ENCODE measurements at places on chromosomes 3 and 15.

GRCh38 chr15:65426216-65426853 lies 3.6 kb upstream of the IGDCC4 start:
- no peak for DNase-seq

DNA sequence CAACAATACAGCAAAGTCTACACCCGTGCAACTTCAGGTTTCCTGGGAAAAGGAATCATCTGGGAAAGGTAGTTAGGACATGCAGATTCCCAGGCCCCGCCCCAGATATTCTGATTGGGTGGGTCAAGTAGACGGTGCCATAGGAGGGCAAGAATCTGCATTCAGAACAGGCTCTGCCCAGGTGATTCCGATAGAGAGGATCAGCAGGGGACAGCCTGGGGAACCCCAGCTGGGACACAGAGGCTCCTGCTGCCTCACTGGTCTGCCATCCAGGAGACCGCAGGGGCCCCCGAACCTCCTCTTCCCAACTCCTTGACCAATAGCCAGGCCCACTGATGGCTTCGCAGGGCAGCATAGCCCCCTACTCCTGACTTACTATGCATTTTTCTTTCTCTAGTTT lies 243.4 kb downstream of the VPS13C start:
- DNase-seq, result no peak

- DNase-seq, result no peak
These were observed 42.1 kb downstream of the IGF1R start for GRCh38 chr15:98690272-98690950.

- no peak for DNase-seq
These were observed 872.9 kb downstream of the NAALADL2 start for GRCh38 chr3:175732017-175732416.

GRCh38 chr15:72285927-72286516 lies 13.7 kb upstream of the PARP6 start:
- no peak for DNase-seq

DNA sequence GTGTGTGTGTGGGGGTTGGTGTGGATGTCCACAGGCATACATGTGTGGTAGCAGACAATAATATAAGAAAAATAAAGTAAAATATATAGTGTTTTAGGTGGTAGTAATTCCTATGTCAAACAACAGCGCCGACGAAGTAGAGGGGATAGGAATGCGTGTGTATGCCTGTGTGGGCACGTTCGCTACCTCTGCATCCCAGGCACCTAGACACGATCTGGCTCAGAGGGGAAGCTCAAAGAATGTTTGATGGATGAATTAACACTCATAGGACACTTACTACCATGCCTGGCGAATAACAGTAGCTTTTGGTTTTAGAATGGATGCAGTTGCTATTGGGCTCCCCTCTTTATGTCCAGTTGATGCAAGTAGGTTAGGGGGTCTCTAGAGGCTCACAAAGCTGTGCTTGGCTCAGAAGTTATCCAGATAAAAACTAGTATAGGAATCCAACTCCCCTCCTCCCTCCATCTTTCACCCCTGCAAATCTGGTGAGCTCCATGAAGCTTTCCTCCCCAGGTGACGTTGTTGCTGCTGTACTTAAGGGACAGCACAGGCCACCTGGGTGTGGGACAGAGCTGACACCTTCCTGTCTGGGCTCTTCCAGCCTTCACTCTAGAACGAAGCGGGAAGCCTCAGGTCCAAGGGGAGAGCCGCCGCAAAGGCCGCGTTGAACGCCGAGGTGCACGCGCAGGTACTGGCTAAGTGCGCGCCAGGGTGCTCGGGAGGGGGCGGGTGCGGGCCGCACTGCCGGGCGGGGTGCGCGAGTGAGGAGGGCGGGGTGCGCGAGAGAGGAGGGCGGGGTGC lies 192.6 kb upstream of the LYSMD4 start:
- DNase-seq, result peak; percentile 63

DNA sequence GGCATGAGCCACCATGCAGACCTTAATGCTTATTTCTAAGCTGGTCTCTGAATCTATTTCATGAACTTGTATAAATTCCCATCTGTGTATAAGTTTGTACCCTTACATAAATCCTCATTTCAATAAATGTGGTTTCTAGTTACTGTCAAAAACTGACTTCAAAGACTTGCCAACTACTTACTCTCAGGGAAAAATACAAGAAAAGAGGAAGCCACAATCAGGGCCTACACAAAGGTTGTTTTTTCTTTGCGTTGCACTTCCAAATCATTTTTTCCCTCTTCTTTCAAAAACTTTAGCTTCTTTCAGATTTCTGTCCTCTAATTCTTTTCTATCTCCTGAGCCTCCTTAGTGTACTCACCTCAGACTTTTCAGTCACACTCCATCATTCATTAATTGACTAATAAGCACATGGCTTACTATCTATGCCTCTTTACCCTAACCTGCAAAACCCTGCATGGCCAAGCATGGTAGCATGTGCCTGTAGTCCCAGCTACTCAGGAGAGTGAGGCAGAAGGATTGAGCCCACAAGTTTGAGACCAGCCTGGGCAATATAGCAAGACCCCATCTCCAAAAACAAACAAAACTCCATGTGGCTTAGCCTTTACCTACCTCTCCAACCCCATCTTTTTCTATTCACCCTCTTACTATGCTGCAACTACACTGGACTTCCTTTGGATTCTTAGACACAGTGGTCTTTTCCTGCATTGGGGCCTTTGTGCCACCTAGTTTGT lies 37.7 kb downstream of the BUB1B start:
- DNase-seq, result no peak

- DNase-seq, result no peak
These were observed 72.2 kb downstream of the DZIP3 start for GRCh38 chr3:108661699-108662098.

- no peak for DNase-seq
These were observed 19.3 kb downstream of the MINAR1 start for GRCh38 chr15:79451361-79451999.

GRCh38 chr3:12142476-12142875 lies 16.2 kb downstream of the TIMP4 start:
- DNase-seq, result no peak

DNA sequence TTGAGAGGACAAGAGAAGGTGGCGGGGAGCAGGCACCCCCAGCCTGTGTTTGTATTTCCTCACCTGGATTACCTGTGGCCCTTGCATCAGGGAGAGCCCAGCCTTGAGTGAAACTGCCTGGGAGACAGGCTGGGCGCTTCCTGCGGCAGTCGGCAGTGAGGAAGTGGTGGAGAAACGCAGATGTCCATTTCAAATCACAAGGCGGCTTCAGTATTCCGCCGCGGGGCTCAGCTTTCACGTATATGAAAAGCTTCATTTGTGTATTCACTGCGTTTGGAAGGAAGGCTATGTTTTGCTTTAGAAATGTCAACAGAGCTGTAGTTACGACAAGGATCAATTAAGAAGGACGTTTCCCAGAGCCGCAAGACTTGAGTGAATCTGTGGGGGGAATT lies 167.4 kb upstream of the CTDSPL start:
- DNase-seq, result no peak

- DNase-seq, result no peak
These were observed 365.8 kb upstream of the UMPS start for GRCh38 chr3:124364317-124365020.

GRCh38 chr15:68574046-68574445 lies 4.7 kb upstream of the CORO2B start:
- DNase-seq, result no peak

GRCh38 chr15:75947092-75947491 lies 43.4 kb downstream of the FBXO22 start:
- no peak for DNase-seq

- no peak for DNase-seq
These were observed 8.8 kb upstream of the MAGI1 start for GRCh38 chr3:66047311-66048050.

- no peak for DNase-seq
These were observed 145.0 kb downstream of the ARNT2 start for GRCh38 chr15:80549191-80549590.

All from retina (tissue), 1 donor.